ENCODE measurements at places on chromosomes 4 and X. TPM values are rescaled to one million over a fixed set of nuclear protein-coding genes. Genes with fewer than 3 reads are reported as not detected.

DNA sequence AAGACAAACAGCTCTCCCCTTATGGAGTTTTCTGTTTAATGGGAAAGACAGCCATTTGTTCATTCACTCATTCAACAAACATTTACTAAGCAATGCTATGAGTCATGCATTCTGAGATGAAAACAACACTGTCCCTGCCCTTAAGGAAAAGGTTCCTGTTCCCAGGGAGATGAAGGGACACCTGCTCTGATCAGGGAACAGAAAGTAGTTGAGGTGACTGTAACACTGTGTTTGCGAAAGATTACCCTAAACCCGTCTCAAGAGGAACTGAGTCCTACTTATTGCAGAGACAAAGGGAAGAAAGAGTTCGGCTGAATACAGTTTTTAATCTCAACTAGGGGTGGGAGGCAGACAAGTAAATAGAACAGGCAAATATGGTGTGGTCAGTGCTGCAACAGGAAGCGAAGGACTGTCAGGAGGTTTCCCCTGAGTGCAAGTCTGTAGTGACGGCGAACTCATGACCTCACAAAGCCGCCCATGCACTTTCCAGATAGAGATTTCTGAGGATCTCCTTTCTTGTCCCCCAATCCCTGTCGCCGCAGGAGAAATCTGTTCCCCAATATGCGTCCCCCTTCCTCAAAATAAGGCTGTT lies 712 bp downstream of the STX18 start:
- DNase-seq = peak; percentile 33
- peak overlapping the region; percentile 92 for H3K4me3 ChIP-seq
- peaks cover 8% of the 10 kb centered on the region for H3K36me3 ChIP-seq
- H3K27me3 ChIP-seq = no peaks in the 10 kb centered on the region

DNA sequence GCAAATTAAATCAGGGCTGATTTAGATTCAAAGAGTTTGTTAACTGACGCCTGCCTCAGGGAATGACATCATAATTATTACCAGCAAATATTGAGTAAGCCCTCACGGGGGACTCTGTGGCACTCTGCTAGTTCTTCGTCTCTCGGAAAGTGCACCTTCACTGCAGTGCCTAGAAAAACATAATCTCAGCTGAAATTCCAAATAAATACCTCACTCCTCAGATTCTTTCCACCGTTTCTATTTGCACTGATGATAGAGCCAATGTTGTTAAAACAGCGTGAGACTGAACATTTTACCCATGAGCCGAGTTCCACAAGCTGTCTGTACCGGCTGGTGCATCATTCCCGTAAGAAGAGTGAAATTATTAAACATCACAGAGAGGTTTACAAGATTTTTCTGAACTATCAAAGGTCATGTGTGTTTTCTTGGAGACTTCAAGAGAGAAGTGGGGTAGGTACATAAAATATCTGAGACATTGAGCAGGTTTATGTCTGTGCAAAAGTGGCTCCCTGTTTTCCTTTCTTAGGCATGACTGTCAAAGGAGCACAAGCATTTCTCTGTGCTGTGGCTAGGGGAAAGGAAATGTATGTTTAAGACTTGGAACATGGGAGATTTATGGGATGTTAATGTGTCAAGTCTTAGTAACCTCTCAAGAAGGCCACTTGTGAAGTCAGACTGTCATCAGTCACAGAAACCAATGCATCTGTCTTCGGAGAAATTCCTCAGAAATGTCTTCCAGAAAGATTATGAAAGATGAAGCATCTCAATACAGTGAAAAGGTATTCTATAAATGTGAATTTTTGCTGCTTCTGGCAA lies 119.6 kb downstream of the CBLL2 start:
- H3K27me3 ChIP-seq = no peaks in the 10 kb centered on the region
- no peak overlapping the region for H3K4me3 ChIP-seq
- no peaks in the 10 kb centered on the region for H3K4me1 ChIP-seq
- peak overlapping the region; percentile 6 for H3K27ac ChIP-seq

DNA sequence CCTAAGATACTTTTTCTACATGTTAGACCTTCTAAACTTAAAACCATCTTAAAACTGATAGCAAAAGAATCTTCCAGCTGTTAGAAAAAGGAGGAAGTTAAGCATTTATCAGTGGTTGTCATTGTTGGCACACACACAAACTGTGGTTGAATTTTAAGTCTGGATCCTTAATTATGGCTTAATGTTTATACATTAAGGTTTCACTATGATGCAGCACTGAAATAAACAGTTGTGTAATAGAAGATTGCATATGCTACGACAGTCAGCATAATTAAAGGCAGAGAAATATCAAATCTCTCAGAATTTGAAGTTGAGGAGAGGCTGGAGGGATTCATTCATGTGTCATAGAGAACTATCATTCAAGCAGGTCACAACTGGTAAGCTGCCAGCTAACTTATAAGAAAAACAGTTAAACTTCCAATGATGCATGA lies 32.3 kb downstream of the ADGRA3 start:
- DNase-seq = no peak
- no peaks in the 10 kb centered on the region for H3K36me3 ChIP-seq
- H3K27me3 ChIP-seq = no peaks in the 10 kb centered on the region
- no peak overlapping the region for H3K4me3 ChIP-seq

DNA sequence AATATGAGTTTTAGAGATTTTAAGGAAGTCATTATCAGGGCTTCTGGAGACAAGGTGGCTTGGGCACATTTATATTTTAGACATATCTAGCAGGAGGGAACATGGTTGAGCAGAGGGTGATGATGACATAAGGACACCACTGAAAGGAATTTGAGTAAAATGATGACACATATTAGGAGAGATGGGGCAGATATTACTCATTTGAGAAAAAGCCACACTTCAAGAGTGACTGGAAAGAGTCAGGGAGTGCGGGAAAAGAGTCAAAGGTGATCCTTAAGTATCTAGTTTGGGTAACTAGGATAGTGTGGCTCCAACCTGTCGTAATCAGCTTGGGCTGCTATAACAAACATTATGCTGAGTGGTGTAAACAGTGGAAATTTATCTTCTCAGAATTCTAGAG lies 377.7 kb downstream of the PACRGL start:
- H3K36me3 ChIP-seq = no peaks in the 10 kb centered on the region
- H3K4me1 ChIP-seq = no peaks in the 10 kb centered on the region
- H3K27me3 ChIP-seq = no peaks in the 10 kb centered on the region

- H3K4me3 ChIP-seq = no peak overlapping the region
- no peak overlapping the region for H3K27ac ChIP-seq
- DNase-seq = no peak
- no peaks in the 10 kb centered on the region for H3K27me3 ChIP-seq
- no peaks in the 10 kb centered on the region for H3K36me3 ChIP-seq
These were observed 222.3 kb upstream of the AGTR2 start for GRCh38 chrX:115948018-115948923.

DNA sequence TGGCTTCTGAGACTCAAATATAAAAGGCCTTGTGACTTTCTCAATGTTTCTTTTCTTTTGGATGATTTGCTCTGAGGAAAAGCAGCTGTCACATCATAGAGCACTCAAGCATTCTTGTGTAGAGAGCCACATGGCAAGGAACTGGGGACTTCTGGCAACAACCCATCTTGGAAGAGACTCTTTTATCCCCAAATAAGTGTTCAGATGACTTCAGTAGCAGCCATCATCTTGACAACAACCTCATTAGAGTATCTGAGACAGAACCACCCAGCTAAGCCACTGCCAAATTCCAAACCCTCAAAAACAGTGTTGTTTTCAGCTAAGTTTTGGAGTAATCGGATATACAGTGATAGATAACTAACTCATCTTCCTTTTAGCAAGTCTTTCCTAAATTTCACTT lies 1431.7 kb upstream of the IGFBP7 start:
- H3K27me3 ChIP-seq = no peaks in the 10 kb centered on the region
- no peak overlapping the region for H3K4me3 ChIP-seq
- H3K4me1 ChIP-seq = no peaks in the 10 kb centered on the region
- no peak for DNase-seq
- no peaks in the 10 kb centered on the region for H3K36me3 ChIP-seq
- H3K27ac ChIP-seq = no peak overlapping the region

- H3K27ac ChIP-seq = no peak overlapping the region
- H3K4me1 ChIP-seq = peaks cover 14% of the 10 kb centered on the region
- no peaks in the 10 kb centered on the region for H3K27me3 ChIP-seq
These were observed 291.1 kb downstream of the KLHL4 start for GRCh38 chrX:87808576-87809243.

DNA sequence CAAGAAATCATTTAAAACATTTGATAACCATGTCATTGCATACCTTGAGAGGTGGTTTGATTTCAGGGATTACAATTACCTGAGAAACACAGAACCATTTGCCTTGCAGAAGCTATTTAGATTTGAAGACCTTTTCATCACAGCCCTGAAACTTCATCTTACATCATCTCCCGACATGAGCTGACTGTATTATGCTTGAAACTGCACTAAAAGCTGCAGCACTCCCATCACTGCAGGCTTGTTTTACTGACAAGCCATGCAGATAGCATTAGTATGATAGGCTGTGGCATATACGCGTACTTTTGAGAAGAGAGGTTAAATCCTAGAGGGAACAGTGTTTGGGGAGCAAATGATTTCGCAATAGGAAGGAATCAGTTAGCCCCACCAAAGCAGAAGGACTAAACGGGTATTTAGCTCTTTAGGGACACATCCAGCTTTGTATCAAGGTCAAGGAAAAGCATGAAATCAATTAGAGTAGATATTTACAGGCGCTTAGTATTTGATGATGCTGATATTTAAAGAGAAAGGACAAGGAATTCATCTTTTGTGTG lies 133.2 kb upstream of the DIAPH2 start:
- no peaks in the 10 kb centered on the region for H3K27me3 ChIP-seq
- DNase-seq = no peak
- H3K36me3 ChIP-seq = no peaks in the 10 kb centered on the region

- H3K4me3 ChIP-seq = no peak overlapping the region
- H3K4me1 ChIP-seq = peaks cover 6% of the 10 kb centered on the region
- no peaks in the 10 kb centered on the region for H3K27me3 ChIP-seq
- no peaks in the 10 kb centered on the region for H3K36me3 ChIP-seq
- no peak overlapping the region for H3K27ac ChIP-seq
These were observed 6.6 kb upstream of the APLN start for GRCh38 chrX:129661369-129661768.

GRCh38 chrX:148923631-148924030 lies 423.2 kb downstream of the AFF2 start:
- DNase-seq = no peak
- no peak overlapping the region for H3K4me3 ChIP-seq

DNA sequence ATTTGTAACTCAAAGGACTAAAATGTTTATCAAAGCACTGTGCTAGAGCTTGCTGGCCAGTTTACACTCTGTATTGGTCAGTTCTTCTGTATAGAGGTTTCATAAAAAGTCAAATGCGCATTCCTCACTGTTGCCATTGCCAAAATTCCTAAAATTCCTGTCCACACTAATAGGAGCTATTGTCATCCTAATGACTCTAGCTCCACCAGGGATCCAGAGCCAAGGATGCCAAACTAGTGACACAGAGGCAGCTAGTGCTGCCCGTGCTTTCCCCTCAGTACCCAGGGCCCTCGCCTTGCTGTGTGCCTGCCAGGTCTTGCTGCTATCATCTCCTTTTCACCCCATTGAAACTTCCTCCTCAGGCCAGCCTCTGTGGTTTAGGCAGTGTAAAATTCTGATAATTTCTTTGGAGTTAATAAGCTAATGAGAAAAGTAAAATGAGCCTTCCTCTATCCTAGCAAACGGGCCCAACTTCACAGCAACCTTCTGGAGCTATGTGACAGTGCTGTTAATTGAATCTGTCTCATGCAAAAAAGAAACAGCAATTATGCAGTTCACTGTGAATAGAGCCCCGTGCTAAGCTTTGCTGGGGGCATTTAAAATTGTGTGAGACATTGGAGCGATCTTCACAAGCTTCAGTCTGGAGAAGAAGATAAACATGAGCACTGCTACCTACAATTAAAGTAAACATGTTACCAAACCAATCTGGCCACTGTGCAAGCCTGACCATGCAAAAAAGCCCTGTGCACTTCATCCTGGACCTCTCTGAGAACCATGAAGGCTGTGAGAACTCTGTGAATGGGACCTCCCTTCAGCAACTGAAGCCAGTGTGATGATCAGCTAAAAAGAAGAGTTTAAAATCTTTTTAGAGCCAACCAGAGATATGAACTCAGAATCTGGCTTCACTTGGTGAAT lies 43.1 kb upstream of the FGF2 start:
- no peaks in the 10 kb centered on the region for H3K27me3 ChIP-seq
- peak; percentile 72 for DNase-seq
- H3K27ac ChIP-seq = peak overlapping the region; percentile 85

DNA sequence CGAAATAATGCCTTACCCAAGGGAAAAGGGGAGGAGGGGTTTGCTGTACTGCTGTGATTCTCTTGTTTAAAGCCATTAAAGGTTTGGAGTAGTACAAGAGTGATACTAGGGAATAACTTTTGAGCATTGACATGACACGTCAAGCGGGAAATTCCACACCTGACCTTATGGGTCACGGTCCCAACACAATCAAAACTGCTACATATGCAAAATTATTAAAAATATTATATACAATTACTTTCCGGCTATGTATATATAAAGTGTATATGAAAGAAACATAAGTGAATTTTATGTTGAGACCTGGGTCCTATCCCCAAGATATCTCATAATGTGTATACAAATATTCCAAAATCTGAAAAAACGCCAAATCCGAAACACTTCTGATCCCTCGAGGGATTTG lies 21.0 kb downstream of the FNIP2 start:
- no peak overlapping the region for H3K4me3 ChIP-seq
- DNase-seq = no peak
- H3K27ac ChIP-seq = no peak overlapping the region

The ANAPC10 gene
- 26.9 TPM for total RNA-seq

The RRH gene
- total RNA-seq = not detected

- DNase-seq = no peak
- no peak overlapping the region for H3K27ac ChIP-seq
- no peaks in the 10 kb centered on the region for H3K4me1 ChIP-seq
These were observed 32.1 kb downstream of the UBE2K start for GRCh38 chr4:39730072-39730471.

DNA sequence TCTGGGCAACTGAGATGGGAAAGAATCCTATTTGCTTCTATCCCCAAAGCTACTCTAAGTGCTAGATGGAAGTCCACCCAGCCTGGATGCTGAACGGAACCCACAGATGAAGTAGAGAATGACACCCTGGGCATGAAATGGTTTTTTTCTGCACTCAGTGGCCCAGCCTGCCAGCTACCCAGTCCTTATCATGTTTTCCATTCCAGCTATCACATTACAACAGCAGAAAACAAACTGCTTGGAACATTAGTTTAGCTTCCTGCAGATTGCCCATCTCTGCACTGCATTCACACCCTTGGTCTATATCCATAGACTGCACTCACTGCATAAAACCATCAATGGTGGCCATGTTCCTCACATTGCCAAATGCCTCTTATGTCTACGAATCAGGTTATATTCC lies 79.1 kb downstream of the NYX start:
- H3K36me3 ChIP-seq = peaks cover 41% of the 10 kb centered on the region
- DNase-seq = no peak
- H3K27me3 ChIP-seq = no peaks in the 10 kb centered on the region
- no peak overlapping the region for H3K4me3 ChIP-seq
- H3K27ac ChIP-seq = no peak overlapping the region

GRCh38 chrX:129493643-129494042 lies 29.6 kb downstream of the SMARCA1 start:
- no peaks in the 10 kb centered on the region for H3K27me3 ChIP-seq
- no peak overlapping the region for H3K27ac ChIP-seq
- H3K4me3 ChIP-seq = no peak overlapping the region
- no peak for DNase-seq
- no peaks in the 10 kb centered on the region for H3K36me3 ChIP-seq
- no peaks in the 10 kb centered on the region for H3K4me1 ChIP-seq

- H3K36me3 ChIP-seq = no peaks in the 10 kb centered on the region
- H3K4me3 ChIP-seq = no peak overlapping the region
- no peak for DNase-seq
- H3K27ac ChIP-seq = no peak overlapping the region
These were observed 73.7 kb downstream of the CHST7 start for GRCh38 chrX:46647251-46647650.

The GAB3 gene
- total RNA-seq = 15.9 TPM
